Brain (organoid and tissue), 16 donors: ENCODE measurements at places on chromosomes 11 and 22. TPM values are rescaled to one million over a fixed set of nuclear protein-coding genes. Genes with fewer than 3 reads are reported as not detected.

DNA sequence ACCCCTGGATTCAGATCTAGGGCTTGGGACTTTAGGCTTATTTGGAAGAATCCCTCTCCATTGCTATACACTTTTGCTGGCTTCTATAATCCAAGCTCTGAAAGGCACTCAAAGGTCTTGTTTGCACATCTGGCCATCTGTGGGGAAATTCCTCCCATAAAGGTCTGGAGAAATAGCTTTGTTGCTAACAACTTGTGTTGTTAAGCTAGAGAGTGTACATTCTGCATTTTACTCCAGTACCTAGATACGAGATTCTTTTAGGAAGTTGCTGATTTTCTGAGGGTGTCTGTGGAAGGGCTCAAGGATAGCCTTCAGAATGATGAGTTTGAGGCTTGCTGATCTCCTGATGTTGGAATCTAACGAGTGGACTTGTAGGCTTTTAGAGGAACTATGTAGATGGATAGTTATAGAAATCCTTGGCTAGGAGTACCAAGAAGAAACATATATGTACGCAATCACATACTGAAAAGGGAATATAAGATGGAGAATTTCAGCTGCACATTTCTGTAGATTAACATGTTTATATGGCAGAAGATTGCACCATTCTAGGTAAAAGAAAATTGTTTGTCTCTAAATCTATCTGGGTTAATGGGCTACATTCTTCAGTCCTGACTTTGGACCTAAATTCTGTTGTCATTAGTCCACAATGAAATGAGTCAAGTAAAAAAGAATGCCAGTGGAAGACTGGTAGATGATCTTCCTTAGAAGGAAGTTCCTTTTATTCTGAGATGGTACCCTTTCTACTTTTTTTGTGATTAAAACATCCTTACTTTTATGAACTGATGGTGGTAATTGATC, 51.0 kb downstream of the UBASH3B start:
- DNase-seq, result no peak

The OR8B12 gene
- polyA plus RNA-seq, result not detected

DNA sequence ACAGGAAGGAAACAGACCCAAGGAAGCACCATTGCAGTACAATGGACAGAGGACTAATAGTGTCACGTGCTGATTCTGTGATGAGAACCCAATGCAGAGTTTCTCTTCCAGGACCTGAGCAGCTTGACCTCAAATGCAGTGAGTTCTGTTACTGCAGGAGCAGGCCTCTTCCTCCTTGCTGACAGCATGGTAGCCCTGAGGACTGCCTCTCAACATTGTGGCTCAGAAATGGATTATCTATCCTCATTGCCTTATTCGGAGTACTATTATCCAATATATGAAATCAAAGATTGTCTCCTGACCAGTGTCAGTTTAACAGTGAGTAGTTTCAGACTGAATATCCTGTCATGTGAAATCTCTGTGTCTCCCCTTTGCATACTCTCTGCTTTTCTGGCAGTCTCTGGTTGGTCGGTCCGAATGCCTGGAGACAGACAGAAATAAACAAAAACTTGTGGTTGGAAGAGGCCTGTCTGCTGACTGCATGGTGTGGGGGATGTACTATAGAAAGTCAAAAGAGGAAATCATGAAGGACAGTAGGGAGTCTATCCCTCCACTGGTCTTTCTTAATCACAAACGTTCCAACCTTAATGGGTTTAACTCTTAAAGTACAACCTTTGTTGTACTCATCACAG, 6.9 kb upstream of the MS4A14 start:
- no peak for DNase-seq

GRCh38 chr11:120306519-120307242, 18.4 kb upstream of the TLCD5 start:
- DNase-seq, result no peak

The GTF2H1 gene
- polyA plus RNA-seq, result 6.5 TPM

DNA sequence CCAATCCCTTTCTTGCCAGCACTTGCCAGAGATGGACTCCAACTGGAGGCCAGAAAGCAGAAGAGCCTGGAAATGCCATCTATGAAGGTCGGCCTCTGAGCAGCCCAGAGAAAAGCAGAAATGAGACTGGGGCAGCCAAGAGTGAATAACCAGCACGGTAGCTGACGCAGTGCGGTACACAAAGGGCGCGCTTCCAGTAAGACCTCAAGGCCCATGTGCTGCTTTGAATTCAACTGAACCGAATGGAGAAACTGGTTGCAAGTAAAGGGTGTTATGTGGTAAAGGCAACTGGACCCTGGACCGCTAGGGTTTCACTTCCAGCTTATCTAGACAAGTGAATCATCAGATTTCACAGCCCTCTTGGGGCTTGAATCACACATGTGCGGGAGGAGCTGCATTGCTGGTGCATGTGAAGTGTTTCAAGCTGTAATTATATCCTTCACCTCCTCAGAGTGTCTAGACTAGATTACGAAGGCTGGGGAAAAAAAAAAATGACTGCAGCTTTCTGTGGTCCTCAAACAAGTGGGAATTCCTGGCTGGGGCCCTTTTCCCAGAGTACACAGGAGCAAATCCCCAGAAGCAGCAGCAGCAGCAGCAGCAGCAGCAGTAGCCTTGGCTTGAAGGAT, 128.9 kb downstream of the CCDC34 start:
- no peak for DNase-seq

- no peak for DNase-seq
These were observed 501 bp downstream of the CD151 start for GRCh38 chr11:833114-833791.

The SLC25A22 gene
- polyA plus RNA-seq, result 40.7 TPM

DNA sequence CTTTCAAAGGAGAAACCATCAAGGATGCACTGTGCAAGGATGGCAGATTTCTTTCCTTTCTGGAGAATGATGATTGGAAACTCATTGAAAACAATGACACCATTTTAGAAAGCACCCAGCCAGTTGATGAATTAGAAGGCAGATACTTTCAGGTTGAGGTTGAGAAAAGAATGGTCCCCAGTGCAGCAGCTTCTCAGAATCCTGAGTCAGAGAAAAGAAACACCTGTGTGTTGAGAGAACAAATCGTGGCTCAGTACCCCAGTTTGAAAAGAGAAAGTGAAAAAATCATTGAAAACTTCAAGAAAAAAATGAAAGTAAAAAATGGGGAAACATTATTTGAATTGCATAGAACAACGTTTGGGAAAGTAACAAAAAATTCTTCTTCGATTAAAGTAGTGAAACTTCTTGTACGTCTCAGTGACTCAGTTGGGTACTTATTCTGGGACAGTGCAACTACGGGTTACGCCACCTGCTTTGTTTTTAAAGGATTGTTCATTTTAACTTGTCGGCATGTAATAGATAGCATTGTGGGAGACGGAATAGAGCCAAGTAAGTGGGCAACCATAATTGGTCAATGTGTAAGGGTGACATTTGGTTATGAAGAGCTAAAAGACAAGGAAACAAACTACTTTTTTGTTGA, 9.8 kb downstream of the FAM111A start:
- no peak for DNase-seq

- no peak for DNase-seq
These were observed 116.0 kb upstream of the TOP3B start for GRCh38 chr22:22098457-22099193.

GRCh38 chr11:24351179-24351578, 145.7 kb upstream of the LUZP2 start:
- DNase-seq, result no peak

DNA sequence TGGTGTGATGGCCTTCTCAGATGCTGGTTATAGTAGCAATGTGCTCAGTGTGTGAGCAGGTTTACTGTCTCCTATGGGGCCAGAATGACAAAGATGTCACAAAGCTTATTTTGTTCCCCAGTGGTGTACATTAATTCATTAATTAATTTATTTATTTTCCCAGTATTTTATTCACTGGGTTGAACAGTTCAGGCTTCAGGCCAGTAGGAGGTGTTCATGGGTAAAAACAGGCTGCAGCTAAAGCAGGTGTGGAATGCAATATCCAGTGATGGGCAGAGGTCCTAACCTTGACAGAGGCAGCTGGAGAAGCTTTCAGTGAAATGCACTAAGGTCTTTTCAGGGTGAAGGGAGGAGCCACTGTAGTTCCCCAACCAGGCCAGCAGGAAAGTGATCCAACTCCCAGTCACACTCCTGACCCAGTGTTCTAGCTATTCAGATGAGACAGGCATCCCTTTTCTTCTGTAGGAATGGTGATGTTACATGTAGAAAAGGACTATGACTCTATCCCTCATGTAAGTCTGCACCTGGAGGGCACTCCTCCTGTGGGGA, 7.8 kb upstream of the FANCF start:
- no peak for DNase-seq

DNA sequence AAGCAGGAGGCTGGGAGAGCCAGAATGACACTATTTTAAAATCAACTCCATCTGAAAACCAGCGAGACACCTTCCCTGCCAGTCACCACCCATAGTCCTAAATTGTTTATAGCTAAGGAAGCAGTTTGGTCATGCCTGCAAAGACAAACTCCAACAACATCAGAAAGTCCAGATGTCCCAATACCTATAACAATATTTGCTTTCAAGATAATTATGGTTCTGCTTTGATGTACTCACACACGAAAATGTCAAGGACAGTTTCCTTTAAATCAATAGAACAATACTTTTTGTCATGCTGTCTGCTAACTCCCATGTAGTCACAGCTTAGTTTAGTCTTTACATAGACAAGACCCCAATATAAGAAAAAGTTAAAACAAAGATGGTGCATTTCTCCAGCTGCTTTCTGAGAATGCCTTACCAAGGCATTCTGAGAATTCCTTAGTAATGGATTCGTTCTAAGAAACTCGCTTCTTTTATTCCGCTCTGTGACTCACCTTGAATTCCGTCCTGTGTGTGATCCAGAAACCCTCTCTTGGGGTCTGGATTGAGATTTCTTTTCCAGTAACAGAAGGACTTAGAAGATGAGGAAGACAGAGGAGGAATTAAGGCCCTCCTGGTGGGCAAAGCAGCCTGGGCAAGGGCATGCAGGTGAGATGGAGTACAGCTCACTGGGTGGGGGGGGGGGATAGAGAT, 9.6 kb upstream of the SCGB2A2 start:
- no peak for DNase-seq

GRCh38 chr11:105705786-105706530, 96.1 kb downstream of the GRIA4 start:
- no peak for DNase-seq

- DNase-seq, result no peak
These were observed 18.1 kb upstream of the TSPAN18 start for GRCh38 chr11:44708523-44709280.

GRCh38 chr11:92766698-92767097, 202.8 kb upstream of the MTNR1B start:
- DNase-seq, result no peak

DNA sequence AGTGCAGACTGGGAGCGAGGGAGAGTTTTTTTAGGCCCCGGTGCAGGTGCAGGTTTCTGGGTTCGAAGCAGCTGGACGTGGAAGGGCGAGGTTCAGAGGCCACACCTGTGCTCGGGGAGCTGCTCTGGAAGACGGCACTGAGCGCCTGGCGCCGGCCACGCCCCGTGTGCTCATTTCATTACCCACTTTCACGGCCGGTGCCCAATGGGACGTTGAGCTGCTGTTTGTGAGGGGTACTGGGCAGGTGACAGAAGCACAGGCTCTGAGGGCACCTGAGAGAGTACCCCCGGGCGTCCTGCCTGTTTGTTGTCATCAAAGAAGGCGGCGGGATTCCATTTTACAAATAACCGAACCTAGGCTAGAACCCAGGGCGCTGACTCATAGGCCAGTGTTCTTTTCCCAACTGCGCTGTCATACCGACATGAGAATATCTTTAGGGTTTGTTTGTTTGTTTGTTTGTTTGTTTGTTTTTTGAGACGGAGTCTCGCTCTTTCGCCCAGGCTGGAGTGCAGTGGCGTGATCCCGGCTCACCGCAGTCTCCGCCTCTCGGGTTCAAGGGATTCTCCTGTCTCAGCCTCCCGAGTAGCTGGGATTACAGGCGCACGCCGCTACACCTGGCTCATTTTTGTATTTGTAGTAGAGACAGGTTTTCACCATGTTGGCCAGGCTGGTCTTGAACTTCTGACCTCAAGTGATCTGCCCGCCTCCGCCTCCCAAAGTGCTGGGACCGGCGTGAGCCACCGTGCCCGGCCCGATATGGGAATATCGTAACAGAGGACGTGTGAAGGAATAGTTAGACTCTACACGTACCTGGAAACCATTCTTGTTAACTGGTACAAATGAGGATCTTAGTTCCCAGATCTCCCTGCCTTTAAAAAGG, 16.6 kb upstream of the SPTBN2 start:
- DNase-seq, result peak; percentile 12

The LRRC74B gene
- polyA plus RNA-seq, result not detected

- no peak for DNase-seq
These were observed 1.2 kb downstream of the OR6X1 start for GRCh38 chr11:123753110-123753509.

GRCh38 chr11:79098146-79098545, 342.7 kb downstream of the TENM4 start:
- no peak for DNase-seq

The HSPA8 gene
- 1,570 TPM for polyA plus RNA-seq

GRCh38 chr11:36509201-36509639, 852 bp downstream of the TRAF6 start:
- DNase-seq, result peak; percentile 15

The OLFML1 gene
- polyA plus RNA-seq, result 2.3 TPM

DNA sequence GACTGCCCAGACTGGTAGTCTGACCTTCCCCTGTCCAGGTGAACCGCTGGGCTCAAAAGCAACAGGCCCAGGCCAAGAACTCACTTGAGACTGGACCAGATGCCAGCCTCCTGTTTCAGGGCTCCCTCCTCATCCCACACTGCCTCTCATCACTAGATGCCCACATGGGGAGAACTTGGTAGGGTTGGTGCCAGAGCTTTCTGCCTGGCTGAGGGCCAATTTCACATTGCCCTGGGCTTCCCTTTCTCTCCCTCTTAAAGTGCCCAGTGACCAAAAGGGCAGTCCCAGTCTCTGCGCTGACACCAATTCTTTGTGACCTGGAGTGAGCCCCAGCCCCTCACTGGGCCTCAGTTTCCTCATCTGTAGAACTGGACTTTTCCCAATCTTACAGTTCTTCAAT, 41.7 kb downstream of the C11orf58 start:
- DNase-seq, result no peak

The CALCA gene
- polyA plus RNA-seq, result not detected

GRCh38 chr11:100956351-100956750, 173.3 kb downstream of the PGR start:
- no peak for DNase-seq

GRCh38 chr11:61279934-61280659, 15.0 kb downstream of the VWCE start:
- no peak for DNase-seq
